SK-MEL-5 (cell line): ENCODE measurements at places on chromosomes 5 and 9.

DNA sequence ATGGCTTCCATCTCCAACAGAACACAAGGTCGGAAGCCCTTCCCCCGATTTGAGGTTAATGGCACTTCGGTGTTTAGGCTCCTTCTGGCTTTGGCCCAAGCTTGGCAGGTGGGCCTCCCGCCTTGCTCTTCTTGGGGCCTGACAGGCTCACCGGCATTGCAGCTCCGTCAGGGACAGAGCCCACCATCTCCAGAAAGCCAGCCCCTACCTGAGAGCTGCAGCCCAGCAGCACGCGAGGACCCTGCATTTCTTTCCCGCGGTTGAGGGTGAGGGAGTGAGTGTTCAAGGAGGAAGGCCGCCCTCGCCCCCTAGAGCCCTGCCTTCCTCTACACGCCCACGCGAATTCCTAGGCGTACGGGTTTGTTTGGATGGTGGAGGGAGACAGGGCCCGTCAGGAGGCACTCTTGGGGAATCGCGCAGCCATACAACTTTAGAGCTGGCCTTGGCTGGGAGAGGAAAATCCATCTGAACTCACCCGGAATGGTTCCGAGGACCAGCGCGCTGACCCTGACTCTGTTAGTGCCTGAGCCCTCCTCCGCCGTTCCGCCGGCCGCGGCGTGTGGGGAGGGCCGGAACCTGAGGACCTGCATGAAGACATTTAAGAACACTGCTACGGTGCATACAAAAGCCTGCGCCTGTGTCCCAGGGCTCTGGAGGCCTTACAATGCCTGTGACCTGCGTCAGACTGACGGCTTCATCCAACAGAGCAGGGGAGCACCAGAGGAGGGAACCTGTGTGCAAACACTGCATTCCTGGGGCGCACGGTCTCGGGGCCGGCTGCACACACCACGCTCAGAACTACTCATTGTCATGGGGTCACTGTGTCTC is 73.8 kb downstream of the MRPL36 start:
- no peak for DNase-seq

- no peak for DNase-seq
Observed at GRCh38 chr9:6383551-6384225, 29.3 kb upstream of the UHRF2 start.

DNA sequence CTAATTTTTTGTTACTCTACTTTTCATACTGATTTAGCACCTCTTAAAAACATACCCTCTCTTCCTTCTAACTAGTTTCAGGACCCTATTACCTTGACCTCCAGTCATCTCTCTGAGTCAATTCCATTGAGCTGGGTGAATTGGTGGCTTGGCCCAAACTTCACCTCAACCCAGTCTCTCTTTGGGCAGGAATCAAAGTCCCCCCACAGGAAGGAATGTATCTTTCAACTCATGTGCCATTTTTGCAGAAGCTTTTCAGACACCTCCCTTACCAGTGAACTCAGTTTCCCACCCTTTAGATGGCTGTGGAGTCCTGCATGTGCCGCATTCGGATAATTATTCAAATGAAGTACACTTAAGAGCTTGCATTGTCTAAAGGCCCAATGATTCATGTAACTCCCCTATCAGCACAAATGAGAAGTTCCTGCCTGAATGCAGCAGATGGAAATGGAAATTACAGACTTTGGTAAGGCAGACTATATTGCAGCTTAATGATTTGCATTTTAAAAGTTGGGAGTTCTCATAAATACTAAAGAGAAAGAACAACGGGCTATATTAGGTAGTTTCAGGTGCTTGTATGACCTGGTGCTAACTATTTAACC is 693.5 kb downstream of the PTPRD start:
- DNase-seq: no peak

- no peak for DNase-seq
Observed at GRCh38 chr5:122219436-122220166, 90.3 kb downstream of the ZNF474 start.

GRCh38 chr9:110124439-110124838 is 83.5 kb downstream of the C9orf152 start:
- no peak for DNase-seq

GRCh38 chr5:122532035-122532434 is 220.0 kb downstream of the SNCAIP start:
- DNase-seq: no peak

DNA sequence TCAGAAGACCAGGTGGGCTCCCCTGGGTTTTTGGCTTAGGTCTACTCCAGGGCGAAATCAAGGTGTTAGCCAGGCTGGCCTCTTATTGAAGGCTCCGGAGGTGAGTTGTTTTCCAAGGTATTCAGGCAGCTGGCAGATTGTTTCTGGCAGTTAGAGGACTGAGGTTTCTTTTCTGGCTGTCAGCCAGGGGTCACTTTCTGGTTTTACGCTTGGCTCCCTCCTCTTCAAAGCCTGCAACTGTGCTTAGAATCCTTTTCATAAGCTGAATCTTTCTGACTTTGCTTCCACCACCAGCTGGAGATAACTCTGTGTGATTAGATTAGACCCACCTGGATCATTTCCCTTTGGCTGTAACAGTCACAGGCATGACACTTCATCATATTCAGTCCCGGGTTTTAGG is 24.6 kb downstream of the RFK start:
- no peak for DNase-seq

DNA sequence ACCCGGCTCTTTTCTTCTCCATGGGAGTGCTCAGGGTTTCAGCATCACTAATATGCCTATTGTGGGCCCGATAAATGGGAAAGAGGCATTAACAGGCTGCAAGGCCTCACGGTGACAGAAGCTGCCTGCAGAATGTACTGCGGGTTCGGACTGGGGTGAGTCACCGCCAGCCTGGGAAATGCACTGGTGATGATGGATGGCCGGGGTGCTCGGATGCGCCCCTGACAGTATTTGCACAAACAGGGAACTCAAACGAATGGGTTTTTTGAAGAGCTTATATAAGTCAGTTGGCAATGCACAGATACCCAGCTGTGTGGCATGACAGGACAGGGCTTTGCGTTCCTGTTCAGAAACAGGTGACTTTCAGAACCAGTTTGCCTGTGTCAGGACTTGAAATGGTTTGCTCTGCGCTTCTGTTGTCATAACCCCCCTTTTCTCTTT is 42.0 kb upstream of the PITX1 start:
- DNase-seq: no peak

- no peak for DNase-seq
Observed at GRCh38 chr5:56106837-56107236, 112.1 kb upstream of the IL6ST start.

DNA sequence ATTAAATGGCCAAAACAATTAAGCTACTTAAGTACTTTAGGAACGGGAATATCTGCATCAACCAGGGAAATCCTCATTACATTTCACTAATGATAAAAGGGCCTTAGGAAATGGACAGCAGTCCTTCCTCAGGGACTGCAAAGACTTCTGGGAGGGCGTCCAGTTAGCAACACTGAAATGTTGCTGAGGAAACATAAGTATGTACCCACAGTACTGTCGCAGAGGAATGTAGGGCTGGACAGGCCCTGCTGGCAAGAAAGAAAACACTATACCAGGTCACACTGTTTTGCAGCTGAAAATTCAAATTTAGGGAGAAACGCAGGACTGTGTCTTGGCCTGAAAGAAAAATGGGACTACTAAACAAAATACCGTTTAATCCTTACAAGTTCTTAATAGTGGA is 1.3 kb downstream of the C5orf15 start:
- no peak for DNase-seq

DNA sequence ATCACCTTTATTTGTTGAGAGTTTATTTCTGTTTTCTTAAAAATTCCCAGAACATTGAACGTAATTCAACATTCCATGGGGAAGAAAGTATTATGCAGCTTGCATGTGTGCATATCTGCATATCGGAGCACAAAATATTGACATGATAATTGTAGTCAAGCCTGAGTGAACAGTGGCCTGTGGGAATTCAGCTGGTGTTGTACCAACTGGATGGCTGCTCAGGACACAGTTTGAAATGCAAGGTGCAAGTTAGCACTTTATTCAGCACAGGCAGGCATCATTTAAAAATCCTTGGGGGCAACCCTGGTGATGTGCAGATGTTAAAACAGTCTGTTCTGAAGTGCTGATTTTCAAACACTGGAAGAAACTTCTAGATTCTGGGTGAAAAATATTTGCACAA is 82.4 kb downstream of the CNTLN start:
- no peak for DNase-seq

DNA sequence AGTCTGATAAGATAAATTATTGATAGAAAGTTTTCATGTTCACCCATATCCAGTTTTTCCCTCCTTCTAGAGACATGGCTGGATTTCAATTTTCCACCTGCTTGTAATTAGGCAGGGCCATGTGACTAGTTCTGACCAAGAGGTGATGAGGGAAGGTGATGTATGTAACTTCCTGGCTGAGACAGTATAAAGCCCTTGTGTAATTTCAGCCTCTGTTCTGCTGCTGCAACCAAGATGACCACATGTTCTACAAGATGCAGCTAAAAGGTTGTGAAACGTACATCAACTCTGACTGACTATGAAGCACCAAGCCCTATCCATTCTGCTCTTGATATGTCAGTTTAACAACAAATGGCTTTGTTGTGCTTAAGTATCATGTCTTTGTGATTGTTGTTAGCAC is 376.5 kb upstream of the DAB2 start:
- DNase-seq: no peak

- no peak for DNase-seq
Observed at GRCh38 chr5:137145721-137146120, 353.4 kb downstream of the SPOCK1 start.

GRCh38 chr5:108620516-108620915 is 127.2 kb upstream of the FER start:
- no peak for DNase-seq

GRCh38 chr9:78131969-78132700 is 100.5 kb upstream of the GNAQ start:
- DNase-seq: no peak

GRCh38 chr9:98302938-98303632 is 47.6 kb upstream of the TBC1D2 start:
- no peak for DNase-seq

DNA sequence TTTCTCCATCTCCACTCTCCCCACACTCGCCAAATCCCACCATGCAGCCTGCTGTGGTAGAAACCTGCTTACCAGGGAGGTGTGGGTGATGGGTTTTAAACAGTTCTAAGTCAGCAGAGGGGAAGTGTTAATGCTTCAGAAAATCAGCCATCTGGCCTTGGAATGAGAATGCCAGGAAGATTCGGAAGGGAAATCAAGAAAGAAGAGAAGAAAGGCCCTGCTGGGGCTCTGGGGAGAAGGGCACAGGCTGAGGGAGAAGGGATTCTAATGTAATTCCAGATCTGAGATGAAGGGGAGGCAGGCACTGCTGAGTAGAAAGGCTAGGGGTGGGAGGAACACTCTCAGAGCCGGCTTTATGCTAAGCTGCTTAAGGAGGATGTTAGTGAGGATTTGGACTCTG is 434.7 kb upstream of the DMAC1 start:
- no peak for DNase-seq

GRCh38 chr9:84617411-84618029 is 52.0 kb upstream of the NTRK2 start:
- no peak for DNase-seq

DNA sequence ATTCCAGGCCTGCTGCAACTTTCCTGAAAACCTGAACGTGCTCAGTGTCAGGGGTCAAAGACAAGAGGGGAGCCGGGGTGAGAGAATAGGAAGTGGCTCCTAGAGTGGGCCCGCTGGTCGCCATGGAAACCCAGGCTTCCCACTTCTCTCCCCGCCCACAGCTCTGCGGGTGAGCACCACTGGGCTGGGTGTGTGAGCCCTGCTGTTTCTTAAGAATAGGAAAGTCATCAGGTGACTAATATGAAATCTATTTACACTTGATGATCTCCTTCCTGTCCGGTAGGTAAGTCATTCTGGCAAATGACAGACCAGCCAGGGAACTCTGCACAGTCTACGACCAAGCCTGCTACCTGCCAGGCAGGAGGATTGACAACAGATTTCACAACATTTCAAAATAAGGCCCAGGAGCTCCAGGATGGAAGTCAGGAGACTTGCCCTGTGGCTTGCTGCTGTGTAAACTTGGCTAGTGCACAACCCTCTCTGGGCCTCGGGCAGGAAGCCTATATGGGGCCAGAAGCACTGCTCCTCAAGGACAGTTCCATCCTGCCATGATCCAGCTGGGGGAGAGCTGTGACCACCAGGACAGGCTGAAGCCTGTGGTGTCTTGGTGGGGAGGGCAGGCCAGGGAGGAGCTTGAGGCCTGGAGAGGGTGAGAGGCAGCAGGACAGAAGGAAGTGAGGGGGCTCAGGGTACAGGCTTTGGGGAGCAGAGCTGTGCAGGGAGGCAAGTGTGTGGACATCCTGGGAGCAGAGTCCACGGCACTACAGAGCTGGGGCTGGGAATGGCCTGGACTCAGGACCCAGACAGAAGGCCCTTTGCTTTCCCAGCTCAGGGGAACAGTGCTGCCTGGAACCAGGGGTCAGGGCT is 60.6 kb downstream of the SHB start:
- no peak for DNase-seq

DNA sequence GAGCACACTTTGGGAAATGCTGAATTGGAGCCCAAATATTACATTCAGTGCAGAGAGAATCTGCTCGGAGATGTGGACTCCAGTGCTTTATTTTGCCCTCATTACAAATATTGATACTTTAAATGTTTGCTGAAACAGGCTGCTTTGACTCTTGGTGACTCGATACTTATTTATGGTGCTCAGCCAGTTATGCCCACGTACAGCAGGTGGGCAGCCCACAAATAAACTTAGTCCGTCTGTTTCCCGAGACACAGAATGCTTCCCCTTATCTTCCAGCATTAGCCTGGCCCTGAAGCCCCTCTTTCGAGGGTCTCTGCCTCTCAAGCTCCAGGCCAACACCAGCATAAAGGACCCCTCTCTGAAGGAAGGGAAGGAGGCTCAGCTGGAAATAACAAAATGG is 158.7 kb downstream of the SMARCA2 start:
- no peak for DNase-seq

- DNase-seq: no peak
Observed at GRCh38 chr9:8429768-8430167, 630.2 kb upstream of the DMAC1 start.

DNA sequence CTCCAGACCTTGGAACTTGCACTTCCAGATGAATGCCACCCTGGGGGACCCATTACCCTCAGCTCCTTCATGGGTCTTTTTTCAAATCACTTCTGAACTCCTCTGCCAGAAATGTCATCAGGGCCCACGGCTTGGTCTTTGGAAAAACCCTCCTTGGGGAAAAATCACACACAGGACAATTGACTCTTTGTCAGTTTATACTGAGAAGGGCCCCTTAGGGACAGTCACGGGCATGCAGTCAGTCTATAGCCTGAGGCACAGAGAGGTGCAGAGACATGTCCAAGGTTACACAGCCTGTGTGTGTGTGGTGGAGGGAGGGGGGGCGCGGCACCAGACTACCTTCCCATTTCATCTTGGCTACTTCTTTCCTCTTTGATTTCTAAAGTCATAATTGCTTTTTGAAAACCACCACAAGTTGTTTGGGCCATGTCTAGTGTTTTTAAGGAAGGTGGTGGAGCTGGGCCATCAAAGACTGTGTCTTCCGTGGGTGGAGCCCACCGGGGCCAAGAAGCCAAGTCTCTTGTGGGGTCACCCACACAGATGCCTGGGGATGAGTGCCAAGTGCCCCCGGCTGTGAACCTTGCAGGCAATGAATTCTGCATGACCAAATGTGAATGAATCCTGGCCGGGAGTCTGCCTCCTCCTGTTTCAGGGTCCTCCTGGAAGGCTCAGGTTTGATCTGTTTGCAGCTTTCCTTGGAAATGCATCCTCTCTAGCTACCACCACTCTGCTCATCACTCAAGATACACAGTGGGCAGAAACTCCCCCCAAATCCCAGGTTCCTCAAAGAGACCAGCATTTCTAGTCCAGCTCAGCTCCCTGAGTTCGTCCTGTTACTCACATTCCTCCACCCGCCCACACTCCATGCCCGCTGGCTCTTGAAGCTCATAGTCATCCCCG is 200.1 kb upstream of the TBC1D2 start:
- peak; percentile 81 for DNase-seq

GRCh38 chr5:151086905-151087360 is 6.1 kb upstream of the TNIP1 start:
- DNase-seq: no peak
